ENCODE measurements at places on chromosomes 16 and 17. TPM values are rescaled to one million over a fixed set of nuclear protein-coding genes. Genes with fewer than 3 reads are reported as not detected.

- DNase-seq: no peak
- H3K4me3 ChIP-seq: no peak overlapping the region
- H3K36me3 ChIP-seq: peaks cover 10% of the 10 kb centered on the region
- H3K27ac ChIP-seq: no peak overlapping the region
- H3K4me1 ChIP-seq: peaks cover 35% of the 10 kb centered on the region
- no peaks in the 10 kb centered on the region for H3K27me3 ChIP-seq
Measured at GRCh38 chr17:7611635-7612293, 2.9 kb downstream of the FXR2 start.

DNA sequence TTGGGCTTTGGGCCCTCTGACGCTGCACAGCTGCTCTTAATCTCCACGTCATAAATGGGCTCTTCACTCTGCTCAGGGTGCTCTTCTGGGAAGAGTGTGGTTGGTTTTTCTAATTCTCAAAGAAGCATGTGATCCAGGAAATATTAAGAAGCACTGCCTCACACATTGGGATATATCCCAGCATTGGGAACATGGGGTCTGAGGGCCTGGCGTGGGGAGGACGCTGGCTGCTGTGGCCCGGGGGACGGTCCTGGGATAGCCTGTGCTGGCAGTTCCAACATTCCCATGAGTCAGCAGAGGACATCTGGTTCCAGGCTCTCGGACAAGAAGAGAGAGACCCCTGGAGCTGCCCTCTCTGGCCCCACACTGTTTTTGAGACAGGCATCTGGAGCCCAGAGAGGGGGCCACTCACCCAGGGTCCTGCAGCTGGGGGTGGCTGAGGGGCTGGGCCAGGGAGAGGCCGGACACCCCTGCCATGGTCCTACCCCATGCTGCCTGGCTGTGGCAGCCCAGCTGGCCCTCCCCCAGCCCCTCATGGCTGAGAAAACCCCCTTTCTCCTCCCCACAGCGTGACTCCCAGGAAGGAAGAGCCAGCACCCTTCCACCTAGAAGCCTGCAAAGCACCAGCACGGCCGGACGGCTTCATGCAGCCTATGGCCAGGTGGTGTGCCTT is 58.8 kb downstream of the NT5M start:
- H3K27ac ChIP-seq: no peak overlapping the region
- H3K27me3 ChIP-seq: peaks cover 17% of the 10 kb centered on the region
- H3K4me3 ChIP-seq: no peak overlapping the region
- H3K4me1 ChIP-seq: no peaks in the 10 kb centered on the region
- DNase-seq: no peak

DNA sequence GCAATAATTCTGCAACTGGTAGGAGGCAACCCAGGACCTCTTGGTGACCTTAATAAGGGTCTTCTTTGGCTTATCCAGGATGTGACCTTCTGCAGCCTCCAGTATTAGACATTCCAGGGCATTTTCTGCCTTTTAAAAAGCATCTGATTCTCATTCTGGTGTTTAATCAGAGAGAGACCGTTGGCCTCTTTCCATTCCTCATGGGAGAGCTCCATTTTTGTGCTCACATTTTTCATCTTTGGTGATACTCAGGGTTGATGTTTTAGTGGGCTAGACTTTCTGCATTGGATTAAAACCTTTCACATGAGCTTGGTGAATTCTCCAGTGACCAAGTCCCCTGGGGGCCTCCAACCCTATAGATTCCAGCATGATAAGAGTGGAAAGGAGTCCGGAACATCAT is 150.2 kb upstream of the CACNG5 start:
- no peaks in the 10 kb centered on the region for H3K27me3 ChIP-seq
- H3K4me3 ChIP-seq: no peak overlapping the region
- peaks cover 27% of the 10 kb centered on the region for H3K36me3 ChIP-seq
- no peak overlapping the region for H3K27ac ChIP-seq

DNA sequence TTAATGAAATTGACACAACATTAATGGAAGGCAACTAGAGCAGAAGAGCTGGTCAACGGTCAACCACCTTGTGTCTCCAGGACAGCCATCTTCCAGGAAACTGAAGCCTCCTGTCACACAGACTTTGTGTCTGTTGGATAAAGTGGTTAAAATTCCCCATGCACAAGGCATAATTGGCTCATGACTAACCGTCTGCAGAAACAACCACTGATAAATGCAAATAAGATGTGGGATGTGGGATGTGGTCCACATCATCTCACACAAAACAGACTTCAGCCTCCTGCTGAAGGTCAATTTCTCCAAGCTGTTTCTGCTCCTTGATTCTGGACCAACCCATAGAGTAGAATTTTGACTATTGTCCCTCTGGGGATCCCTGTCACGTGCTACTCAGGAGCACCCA is 26.9 kb upstream of the XYLT1 start:
- no peak overlapping the region for H3K4me3 ChIP-seq
- no peaks in the 10 kb centered on the region for H3K36me3 ChIP-seq
- peaks cover 6% of the 10 kb centered on the region for H3K27me3 ChIP-seq
- no peak for DNase-seq
- no peak overlapping the region for H3K27ac ChIP-seq

DNA sequence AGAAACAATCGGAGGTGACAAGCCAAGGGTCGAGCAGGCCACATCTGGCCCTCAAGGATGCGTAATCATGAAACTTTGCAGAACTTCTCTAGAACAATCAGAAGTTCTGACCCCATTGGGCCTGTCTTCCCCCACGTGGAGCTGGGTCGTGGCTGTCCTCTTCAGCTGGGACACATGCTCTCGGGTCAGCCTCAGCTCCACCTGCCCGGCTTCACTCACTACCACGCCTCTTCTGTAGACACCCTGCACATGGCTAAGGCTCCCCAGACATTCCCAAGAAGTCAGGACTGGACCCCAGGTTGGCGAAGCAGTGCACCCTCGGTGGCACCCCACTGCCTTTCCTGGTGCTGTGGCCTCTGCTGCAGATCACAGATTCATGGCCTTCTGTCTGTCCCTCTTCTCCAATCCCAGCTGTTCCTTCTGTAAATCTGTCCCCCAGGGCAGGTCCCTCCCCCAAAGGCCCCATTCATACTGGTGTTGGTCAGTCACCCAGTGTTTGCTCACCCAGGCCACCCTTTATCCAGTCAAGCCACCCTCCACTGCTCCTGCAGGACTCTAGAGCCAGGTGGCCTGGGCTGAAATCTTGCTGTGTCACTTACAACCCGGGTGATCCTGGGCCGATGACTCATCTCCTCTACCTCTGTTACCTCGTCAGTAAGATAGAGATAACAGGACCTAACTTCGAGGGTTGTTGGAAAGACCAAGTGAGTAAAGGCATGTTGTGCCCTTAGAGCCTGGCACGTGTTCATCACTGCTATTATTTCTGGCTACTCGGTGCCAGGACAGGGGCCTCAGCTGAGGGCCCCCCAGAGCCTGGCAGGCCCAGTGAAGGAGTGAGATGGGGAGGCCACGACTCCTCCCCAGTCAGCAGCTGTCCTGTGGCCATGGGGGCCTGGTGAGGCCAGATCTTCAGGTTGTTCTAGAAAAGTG is 1.4 kb upstream of the SLC5A11 start:
- peaks cover 3% of the 10 kb centered on the region for H3K27me3 ChIP-seq
- no peak overlapping the region for H3K4me3 ChIP-seq
- no peak overlapping the region for H3K27ac ChIP-seq
- no peak for DNase-seq
- H3K4me1 ChIP-seq: no peaks in the 10 kb centered on the region

DNA sequence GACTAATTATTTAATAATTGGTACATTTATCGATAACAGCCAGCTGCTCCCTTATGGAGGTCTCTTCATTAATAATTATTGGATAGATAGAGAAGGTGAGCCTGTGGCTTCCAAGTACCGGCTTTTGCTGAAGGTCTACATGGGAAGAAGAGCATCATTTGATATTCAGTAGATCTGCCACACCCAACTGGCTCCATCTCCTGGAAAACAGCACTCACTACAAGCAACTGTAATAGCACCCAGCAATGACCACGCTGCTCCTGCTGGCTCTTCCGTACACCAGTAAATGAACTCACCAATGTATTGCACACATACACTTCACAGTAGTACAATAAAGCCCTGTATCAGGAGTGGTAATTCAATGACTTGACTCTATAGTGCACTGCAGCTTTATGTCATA is 19.5 kb downstream of the MARVELD3 start:
- H3K27ac ChIP-seq: no peak overlapping the region
- no peaks in the 10 kb centered on the region for H3K27me3 ChIP-seq
- no peaks in the 10 kb centered on the region for H3K4me1 ChIP-seq
- no peak for DNase-seq
- H3K4me3 ChIP-seq: no peak overlapping the region

DNA sequence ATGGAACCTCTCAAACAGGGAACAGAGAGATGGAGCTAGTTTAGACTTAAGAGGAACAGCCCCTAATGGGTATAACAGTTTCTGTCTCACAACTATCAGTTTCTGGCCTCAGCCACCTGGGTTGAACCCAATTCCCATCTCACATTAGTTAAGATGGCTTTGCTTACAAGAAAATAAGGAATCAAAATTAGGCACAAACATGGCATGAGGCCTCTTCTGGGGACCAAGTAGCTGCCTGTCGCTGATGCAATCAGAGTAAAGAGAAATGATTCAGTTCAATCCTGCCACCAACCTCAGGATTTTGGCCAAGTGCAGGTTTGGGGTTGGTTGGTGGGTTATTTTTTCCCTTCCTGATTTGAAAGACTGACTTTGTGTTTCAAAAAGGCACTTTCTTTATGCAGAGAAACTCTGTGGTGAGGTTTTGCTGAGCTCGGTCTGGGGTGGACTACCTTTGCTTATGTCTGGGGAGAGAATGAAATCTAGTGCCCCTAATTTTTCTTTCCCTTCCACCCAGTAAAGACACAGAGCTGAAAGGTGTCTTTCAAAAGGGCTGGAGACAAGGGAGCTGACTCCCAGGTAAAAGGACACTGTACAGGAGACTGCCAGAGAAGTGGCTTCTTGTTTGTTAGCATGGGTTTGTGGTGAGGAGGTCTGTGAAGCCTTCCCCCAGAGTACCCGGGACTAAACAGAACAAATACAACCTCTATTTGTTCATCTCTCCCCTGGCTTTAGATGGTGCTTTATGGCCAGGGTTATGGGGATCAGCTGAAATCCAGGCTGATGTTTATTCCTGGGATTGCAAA is 44.8 kb upstream of the NFAT5 start:
- no peak overlapping the region for H3K4me3 ChIP-seq
- peak; percentile 26 for DNase-seq

DNA sequence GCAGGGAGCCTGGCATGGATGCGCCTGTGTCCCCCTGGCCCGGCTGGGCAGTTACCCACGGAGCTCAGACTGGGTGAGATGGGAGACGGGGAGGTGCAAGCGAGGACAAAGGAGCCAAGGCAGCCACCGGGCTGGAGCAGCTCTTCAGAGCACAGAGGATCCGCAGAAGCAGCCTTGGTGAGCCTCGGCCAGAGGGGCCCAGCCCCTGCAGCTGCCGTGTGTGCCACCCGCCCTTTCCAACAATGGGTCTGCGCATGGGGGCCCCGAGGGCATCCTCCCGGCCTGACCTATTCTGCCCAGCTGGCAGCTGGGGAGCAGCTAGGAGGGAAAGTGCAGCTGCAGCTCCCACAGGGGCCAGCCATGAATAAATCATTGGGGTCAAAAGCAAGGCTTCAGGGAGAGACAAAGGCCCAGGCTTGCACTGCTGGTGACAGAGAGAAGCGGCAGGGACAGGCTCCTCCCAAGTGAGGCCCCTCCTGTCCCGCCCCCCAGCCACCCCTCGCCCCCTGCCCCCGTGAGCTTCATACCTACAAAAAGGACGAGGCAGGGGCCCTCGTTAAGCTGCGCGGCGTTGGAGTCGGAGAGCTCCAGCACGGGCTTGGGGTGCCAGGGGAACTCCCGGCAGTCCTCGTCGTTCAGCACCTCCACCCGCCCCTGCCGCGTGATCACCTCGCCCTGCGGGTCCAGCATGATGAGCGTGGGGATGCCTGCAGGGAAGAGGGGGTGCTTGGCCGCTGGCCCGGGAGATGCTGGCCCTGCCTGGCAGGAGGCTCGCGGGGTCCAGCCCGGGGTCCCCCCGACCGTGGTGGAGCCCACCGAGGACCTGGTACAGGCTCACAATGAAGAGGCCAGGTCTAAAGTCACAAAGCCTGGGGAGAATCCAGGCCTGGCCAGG is 22.6 kb downstream of the MRM3 start:
- H3K4me1 ChIP-seq: no peaks in the 10 kb centered on the region
- H3K27me3 ChIP-seq: no peaks in the 10 kb centered on the region
- H3K27ac ChIP-seq: no peak overlapping the region
- H3K36me3 ChIP-seq: no peaks in the 10 kb centered on the region

DNA sequence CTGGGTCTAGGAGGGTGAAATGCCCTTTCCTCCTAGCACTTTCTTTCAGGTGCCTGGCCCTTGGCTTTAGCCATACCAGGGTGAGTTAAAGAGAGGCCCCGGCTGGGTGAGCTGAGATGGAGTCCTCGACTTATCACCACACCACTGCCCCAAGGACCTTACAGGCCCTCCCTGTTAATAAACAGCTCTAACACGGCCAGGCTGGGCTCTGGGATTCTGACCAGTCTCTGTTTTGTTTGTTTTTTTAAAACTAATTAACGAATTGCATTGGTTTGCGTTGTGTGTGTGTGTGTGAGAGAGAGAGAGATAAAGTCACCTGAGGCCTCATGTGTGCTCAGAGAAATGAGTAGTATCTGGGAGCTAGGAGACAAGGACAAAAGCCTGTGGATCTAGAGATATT is 14.3 kb downstream of the MYL4 start:
- peaks cover 34% of the 10 kb centered on the region for H3K4me1 ChIP-seq
- peaks cover 2% of the 10 kb centered on the region for H3K36me3 ChIP-seq
- no peak overlapping the region for H3K27ac ChIP-seq

DNA sequence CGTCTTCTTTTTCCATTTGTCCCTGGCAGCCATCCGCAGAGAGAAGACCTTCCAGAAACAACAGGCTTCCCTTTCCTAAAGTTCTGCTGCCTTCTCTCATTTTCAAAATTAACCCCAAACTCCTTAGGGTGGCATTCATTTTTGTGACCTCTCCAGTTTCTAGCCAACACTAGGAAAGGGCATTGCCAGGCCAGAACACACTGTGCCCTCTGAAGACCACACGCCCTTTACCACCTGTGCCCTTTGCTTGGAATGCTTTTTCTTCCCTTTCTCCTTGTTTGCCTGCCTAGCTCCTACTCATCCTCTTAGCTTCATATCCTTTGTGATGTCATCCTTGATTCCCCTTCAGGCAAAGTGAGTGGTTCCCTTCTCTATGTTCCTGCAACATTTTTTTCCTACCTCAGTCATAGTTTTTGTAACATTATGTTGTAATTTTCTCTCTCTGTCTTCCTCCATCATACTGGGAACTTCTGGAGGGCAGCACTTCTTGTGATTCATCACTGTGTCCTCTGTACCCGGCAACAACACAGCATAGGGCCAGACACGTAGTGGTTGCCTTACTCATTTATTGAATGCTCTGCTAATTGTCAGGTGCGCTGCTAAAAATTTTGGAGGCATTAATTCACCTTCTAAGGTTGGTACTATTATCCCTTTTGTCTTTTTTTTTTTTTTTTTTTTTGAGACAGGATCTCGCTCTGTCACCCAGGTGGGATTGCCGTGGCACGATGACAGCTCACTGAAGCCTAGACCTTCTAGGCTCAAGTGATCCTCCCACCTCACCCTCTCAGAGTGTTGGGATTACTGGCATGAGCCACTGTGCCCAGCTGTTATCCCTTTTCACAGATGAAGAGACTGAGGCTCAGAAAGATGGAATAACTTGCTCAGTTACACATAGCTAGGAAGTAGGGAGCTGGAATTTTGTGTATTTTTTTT is 1.0 kb downstream of the KAT8 start:
- peak overlapping the region; percentile 80 for H3K4me3 ChIP-seq
- DNase-seq: no peak
- H3K27me3 ChIP-seq: no peaks in the 10 kb centered on the region
- H3K4me1 ChIP-seq: peaks cover 34% of the 10 kb centered on the region

GRCh38 chr17:74213861-74214391 is 555 bp downstream of the TTYH2 start:
- peak overlapping the region; percentile 79 for H3K4me3 ChIP-seq
- peaks cover 52% of the 10 kb centered on the region for H3K4me1 ChIP-seq
- no peak for DNase-seq
- peaks cover 3% of the 10 kb centered on the region for H3K27me3 ChIP-seq
- H3K36me3 ChIP-seq: peaks cover 22% of the 10 kb centered on the region

Gene CCDC144A
- total RNA-seq: 6.5 TPM

Gene MT4
- not detected for total RNA-seq

Gene ITGAD
- not detected for total RNA-seq

Gene TOX3
- total RNA-seq: not detected

Data from activated CD4-positive, alpha-beta T cell treated with anti-CD3 and anti-CD28 coated beads, Interleukin-2, amount 10 ng/mL, durations not matched to agents 7 days and 5 days (primary cell).